DMS 273 treated with DMSO at 0.1 percent for 48 hours (cell line): ENCODE measurements at places on chromosomes 7 and 10.

GRCh38 chr7:17474724-17475344, 176.4 kb downstream of the AHR start:
- no peak for DNase-seq

DNA sequence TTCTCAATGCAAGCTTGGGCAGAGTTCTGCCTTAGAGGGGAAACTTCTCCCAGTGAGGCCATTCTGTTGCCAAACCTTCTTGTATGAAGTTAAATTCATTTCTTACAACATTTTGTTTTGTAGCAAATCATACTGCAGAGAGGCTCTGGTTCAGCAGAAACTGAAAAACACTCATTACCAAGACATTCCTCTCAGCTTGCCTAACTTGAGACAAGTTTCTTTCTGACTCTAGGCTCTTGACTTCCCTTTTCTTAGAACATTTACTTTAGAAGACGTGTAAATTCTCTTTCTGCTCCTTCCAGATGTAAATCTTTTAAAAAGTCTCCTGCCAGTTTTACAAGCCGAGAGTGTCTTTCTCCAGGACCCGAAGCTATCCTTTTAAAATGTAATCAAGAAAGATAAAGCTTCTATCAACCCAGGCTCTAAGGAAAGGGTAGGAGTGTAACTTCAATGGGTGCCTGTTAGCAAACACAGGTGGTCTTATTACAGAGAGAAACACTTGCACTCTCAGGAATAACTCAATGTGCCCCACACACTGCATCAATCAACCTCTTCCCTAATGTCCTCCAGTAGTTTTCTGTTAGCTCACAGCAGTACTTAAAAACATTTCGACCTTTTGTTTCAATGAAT, 80.5 kb upstream of the TAS2R16 start:
- DNase-seq: no peak

DNA sequence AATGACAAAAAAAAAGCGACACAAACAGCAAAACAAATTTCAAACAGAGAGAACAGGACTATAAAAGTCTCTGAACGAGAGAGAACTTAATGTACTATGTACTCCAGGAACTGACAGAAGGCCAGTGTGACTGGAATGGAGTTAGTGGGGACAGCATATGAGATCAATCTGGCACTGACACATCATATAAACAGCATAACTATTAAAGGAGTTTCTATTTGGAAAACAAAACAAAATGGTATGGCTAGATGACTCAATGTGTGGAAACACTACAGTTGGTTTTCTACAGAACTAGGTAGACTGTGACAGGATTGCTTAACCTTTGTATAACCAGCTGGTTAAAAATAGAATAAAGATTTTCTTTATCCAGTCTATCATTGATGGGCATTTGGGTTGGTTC, 232.9 kb upstream of the KAT6B start:
- no peak for DNase-seq

- DNase-seq: no peak
These were observed 73.4 kb downstream of the VIPR2 start for GRCh38 chr7:159071260-159071659.

DNA sequence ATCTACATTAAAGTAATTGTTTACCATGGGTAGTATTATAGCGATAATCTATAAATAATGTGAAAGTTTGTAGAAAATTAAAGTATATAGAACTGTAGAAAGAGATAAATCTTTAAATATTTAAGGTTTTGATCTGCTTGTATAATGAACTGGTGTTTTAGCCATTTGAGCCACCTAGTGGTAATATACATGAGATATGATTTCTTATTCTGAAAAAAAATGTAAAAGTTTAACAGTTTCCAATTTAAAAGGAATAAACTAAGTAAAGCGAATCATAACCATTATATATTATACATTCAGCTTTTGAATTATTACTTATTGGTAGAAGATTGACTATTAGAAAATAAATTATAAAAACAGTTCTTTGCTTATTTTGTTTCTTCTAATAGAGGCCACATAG, 91.2 kb downstream of the OTUD1 start:
- no peak for DNase-seq

DNA sequence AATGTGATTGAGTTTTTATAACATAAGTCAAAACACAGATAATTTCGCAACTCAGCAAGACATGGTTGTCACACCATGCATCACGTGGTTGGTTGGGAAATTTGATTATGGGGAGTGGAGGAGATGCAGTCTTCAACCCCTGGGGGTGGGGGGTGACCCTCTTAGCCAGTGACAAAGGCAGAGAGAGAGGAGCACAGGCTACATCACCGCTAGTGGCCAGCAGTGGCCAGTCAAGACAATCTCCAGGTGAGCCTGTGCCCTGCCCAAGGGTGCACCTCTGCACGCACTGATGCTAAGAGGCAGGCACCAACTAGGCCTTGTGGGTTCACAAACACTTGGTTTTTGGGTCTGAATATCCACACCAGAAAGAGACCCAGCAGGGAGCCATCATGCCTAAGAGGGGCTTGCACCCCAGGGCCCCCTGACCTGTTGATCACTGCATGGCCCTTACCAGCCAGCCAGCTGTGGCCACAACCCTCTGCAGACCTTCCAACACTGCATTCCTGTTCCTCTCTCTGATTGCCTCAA, 244.4 kb downstream of the FANK1 start:
- DNase-seq: no peak

GRCh38 chr7:91320366-91321078, 56.3 kb downstream of the FZD1 start:
- no peak for DNase-seq
